ENCODE measurements at places on chromosomes 5 and 9.

DNA sequence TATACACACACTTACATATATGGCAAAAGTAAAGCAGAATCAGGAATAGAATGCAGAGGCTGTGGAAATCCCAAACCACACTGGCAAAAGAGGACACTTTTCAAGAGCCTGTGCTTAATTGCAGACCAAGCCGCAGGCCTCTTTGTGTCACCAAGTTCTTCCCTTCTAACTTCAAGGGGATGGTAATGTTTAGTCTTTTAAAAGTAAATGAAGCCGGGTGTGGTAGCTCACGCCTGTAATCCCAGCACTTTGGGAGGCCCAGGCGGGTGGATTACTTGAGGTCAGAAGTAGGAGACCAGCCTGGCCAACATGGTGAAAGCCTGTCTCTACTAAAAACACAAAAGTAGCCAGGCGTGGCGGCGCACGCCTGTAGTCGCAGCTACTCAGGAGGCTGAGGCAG is 28.7 kb downstream of the ROR2 start:
- peak; percentile 90 for DNase-seq

GRCh38 chr9:37917313-37917731 is 13.4 kb upstream of the SLC25A51 start:
- no peak for DNase-seq

DNA sequence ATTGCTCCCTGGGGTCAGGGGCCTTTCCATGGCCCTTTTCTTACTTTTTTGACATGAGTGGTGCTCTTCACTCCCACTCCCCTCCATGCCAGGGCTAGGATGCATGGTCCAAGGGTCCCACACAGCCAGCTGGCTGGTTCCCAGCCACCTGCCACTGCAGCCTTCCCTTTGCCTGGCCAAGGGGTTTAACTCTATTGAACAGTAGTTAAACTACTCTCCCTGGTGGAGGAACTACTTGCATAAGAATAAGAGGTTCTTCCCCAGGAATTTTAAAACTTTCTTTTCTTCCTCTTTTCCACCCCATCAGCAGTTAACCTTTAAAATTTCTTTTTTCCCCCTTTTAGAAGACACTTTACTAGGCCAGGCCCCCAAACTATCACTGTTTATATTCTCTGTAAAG is 1532.8 kb upstream of the ACO1 start:
- peak; percentile 37 for DNase-seq

GRCh38 chr9:108103046-108103693 is 613.6 kb upstream of the KLF4 start:
- DNase-seq = no peak

GRCh38 chr5:176362233-176362490 is 598 bp upstream of the KIAA1191 start:
- no peak for DNase-seq

DNA sequence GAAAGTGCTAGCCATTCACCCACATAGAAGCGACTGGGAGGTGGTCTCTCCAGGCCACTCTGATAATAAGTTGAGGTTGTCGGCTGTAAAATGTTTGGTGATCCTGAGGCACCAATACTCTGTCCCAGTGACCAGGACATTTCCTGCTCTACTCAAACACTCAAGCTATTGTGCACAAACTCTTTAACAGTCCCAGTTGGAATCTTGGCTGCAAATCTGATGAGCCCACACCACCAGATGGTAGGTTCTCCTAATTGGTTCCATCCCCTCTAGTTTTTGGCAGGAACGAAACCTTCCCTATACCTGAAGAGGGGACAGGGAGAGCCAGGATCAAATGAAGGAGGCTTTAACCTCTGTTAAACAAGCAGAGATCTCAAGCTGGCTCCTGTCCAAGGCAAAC is 14.3 kb downstream of the GRIA1 start:
- no peak for DNase-seq

GRCh38 chr5:156591631-156592030 is 258.5 kb upstream of the PPP1R2B start:
- DNase-seq = no peak

GRCh38 chr5:39750661-39751060 is 325.9 kb upstream of the DAB2 start:
- no peak for DNase-seq

DNA sequence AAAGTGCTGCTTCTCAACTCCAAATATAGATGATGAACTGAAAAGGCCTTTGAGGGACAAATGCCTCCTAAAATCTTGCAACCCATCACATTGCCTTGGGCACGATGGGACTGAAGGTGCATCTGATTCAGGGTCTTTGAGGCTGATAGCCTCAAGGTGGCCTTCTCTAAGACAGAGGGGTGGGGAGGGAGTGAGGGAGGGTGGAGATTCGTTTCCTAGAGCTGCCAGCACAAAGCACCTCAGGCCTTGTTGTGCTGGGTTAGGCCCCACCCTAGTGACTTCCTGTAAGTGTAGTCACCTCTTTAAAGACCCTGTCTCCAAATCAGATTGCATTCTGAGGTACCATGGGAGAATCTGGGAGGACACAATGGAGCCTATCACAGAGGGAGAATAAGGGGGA is 57.1 kb downstream of the BARX1 start:
- peak; percentile 10 for DNase-seq

GRCh38 chr9:12739014-12739652 is 35.7 kb upstream of the LURAP1L start:
- DNase-seq = no peak

GRCh38 chr5:110304176-110304575 is 422.3 kb downstream of the TMEM232 start:
- DNase-seq = no peak

- no peak for DNase-seq
Observed at GRCh38 chr5:153520952-153521351, 30.5 kb downstream of the GRIA1 start.

DNA sequence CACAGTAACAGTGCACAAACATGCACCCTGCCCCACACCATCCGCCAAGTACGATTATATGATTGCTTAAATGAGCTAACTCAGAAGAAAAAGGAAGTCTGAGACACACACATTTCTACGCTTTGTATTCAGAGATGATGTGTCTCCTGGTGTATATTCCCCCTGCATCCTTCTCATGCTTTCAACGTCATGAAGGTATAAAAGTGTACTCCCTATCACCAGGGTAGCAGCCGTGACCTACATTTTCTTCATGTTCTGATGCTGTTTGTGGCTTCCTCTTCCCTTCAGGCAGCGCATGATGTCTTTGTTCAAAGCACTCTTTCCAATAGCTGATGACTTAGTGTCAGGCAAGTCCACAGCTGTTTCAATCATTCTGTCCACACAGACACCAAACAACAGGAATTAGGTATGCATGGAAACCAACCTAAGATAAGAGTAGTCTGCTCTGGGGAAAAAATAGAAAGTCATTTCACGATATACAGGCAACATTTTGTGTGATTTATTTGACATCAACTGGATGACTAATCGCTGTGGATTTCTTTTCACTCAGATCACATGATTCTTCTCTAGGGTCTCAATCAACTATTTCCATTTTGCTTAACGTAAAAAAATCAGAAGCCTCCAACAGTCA is 269.4 kb upstream of the PTGER4 start:
- DNase-seq = no peak

GRCh38 chr9:134544388-134545214 is 97.0 kb upstream of the COL5A1 start:
- DNase-seq = peak; percentile 86

DNA sequence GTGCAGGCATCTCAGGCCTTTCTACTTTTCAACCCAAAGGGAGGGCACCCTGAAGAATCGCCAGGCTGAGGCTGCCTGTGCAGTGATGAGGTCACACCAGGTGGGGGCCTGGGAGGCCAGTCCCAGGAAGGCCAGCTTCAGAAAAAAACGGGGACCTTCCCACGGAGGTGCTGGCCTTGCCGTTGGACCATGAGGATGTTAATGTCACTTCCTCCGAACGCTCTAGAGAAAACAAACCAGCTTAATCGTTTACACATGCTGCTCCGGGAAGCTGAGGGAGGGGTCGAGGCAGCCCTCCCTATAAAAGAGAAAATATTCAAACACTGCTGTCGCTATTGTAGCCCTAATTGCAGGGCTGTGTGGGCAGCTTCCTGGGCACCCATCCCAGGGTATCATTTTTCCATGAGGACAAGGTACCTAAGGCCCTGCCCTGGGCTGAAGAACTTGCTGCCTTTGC is 27.0 kb downstream of the PTGES start:
- no peak for DNase-seq

GRCh38 chr5:162209005-162209605 is 141.5 kb downstream of the GABRG2 start:
- peak; percentile 84 for DNase-seq

GRCh38 chr5:56412601-56413379 is 179.7 kb upstream of the ANKRD55 start:
- DNase-seq = no peak

GRCh38 chr5:142938266-142938880 is 168.2 kb downstream of the ARHGAP26 start:
- no peak for DNase-seq

DNA sequence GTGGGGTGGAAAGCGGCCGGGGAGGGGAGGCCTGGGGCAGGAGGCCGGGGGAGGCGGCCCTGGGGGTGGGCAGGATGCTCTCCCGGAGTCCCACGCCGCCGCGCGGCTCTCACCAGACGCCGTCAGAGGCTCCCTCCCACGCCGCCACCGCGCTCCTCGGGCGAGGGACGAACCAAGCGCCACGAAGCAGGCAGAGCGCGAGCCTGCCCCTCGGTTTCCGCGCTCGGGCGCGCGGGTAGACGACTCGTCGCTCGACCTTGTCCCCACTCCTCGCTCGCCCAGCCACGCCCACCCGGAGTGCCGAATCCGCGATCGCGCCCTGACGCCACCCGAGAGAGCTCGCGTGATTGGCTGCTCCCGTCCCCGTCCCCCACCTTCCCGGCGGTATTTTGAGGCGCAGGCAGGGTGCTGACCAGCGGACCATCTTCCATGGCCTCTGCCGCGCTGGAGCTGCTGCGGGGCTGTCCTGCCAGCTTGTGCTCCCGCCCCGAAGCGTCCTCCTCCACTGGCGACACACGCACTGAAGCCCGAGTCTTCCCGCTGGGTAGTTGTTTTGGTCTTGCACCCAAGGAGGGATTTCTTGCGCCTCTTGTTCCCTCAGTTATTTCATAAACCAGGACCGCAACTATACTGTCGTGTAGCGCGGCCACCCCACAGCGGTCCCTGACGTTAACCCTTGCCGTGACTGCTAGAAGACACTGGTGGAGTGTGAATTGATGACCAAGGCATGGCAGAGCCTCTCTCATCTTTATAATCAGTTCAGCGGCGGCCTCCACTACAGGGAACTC is at the start of gene GNE:
Gene GNE, minus strand, starts transcription at position 241 of the 788 bp plus-strand sequence. CDS start 9,093 bp downstream, outside the sequence.
- DNase-seq = peak; percentile 85

DNA sequence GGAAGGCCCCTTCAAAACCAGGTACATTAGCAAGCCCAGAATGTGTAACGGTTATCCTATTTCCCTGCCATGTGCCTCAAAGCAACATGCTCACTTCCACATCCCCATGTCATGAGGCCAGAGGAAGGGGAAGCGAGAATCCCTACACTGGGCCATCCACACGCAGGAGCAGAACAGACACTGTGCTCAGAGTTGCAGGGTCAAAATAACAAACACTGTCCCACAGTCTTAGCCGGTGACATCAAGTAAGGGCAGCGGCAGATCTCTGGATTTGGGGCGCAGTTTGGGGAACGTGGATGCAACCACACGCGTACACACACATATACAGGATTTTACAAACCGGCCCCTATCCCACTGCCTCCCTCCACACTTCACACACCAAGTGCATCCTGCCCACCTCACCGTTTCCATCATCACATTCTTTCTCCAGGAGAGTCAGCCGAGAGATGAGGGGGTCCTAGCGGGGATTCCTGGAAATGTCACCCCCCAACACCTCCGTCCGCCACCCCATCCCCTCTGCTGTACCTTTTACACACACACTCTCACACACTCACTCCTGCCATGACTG is 776 bp downstream of the APBA1 start:
- no peak for DNase-seq

- DNase-seq = peak; percentile 32
Observed at GRCh38 chr5:172417983-172418630, 36.2 kb downstream of the SH3PXD2B start.

GRCh38 chr9:75130621-75131230 is 42.4 kb downstream of the OSTF1 start:
- DNase-seq = no peak

DNA sequence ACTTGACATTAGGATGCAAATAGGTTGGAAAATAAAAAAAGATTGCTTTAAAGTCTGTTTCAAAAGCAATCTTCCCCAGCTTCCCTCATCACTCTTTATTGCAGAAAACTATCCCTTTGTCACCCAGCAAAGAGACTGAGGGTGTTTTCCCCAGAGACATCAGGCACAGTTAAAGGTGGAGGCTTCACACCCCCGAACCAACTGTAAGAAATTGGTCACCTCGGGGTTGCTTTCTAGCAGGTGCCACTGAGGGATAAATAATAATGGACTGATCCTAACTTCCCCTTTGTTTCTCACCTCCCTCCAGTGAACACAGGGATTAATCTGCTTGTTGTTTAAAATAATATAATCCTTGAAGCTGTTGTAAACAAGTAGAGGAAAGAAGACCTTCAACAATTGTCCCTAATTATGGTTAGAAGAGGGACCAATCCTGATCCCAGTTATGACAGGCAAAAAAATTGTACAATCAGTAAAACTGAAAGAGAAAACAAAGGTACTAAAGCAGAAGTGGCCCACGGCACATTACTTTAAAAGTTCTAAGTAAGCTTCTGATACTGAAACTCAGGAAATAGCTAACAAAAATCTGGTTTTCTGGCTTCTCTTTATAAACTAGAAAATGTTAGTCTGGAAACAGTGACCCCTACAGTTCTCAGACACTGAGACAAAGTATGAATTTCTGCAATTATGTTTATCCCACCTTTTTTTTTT is 6.6 kb upstream of the PCSK1 start:
- DNase-seq = no peak
